Neuronal stem cell (in vitro differentiated cells): ENCODE measurements at places on chromosomes 5 and 9.

- no peak for DNase-seq
Observed at GRCh38 chr5:32572778-32573480, 12.4 kb upstream of the SUB1 start.

DNA sequence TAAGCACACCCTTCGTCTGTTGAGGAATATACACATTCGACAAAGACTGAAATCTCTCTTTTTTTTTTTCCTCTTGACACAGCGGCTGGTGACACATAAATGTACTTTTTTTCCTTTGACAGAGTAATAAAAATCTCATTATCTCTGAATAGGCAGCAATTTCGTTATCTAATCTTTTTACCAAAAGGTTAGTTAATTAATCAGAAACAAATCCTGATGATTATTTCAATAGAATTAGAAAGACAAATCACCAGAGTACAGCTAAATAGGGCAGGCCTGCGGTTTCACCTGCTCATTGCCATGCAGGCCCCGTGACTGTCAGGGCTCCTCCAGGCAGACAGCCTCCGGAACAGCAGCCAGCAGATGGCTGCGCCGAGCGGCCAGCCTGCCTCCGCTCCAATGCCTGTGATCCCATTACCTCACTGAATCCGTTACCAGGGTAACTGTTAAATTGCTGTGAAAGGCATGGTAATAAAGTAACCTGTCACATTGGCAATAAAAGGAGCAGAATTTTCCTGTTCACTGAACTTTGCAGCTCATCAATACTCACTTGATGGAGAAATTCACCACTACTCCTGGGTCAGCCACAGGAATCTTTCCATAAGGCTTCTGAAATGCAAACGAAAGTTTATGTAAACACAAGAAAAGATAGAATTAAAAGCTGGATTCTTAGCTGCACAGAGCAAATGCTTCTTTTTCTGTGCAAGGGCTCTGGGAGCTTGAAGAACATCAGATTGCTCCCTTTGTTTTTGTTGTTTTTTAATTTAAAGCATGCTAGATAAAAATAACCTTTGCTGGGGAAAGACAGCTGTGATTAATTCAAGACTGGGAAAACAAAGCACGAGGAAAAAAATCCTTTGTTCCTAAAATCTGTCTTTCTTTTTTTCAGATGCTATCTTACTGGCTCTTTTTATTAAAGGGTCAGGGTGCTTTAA, 666.4 kb upstream of the ZNF608 start:
- DNase-seq: peak; percentile 80

- no peak for DNase-seq
Observed at GRCh38 chr5:158727136-158727535, 372.6 kb downstream of the EBF1 start.

- DNase-seq: peak; percentile 9
Observed at GRCh38 chr9:10855847-10856246, 243.0 kb upstream of the PTPRD start.

GRCh38 chr5:111513131-111513520, 791 bp upstream of the STARD4 start:
- DNase-seq: no peak

GRCh38 chr9:11328326-11328725, 715.5 kb upstream of the PTPRD start:
- no peak for DNase-seq

DNA sequence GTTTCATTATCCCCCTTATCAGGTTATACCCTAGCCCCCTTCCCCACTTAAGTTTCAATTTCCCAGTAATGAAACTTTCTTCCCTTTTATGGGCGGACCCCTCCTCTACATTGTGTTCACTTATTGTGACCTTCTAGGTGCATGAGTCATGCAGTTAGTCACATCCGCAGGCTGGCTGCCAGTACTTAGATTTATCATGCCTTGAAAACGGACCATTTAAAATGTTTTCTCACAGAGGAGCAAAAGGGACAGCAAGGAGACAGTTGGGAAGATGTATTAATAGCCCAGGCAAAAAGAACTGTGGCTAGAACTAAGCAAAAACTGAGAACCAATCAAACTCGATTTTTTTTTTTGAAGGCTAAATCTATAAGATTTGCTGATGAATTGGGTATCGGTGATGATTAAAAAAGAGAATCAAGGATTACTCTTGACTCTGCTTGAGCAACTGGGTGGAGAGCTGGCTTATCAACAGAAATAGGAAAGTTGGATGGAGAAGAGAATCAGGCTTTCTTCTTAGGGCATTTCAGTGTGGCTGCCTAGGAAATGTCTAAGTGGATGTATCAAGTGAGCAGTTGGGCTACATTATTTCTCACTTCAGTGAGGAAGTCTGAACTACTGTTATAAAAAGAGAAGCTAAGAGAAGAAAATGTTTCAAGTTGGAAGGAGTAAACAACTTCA, 615.0 kb downstream of the HINT1 start:
- no peak for DNase-seq

GRCh38 chr9:34927061-34927460, 31.0 kb upstream of the PHF24 start:
- no peak for DNase-seq

GRCh38 chr5:124234770-124235562, 511.5 kb downstream of the ZNF608 start:
- no peak for DNase-seq
